ENCODE measurements at places on chromosomes 5 and 9.

GRCh38 chr9:120383611-120383998 is 196.4 kb downstream of the CDK5RAP2 start:
- no peak for DNase-seq

DNA sequence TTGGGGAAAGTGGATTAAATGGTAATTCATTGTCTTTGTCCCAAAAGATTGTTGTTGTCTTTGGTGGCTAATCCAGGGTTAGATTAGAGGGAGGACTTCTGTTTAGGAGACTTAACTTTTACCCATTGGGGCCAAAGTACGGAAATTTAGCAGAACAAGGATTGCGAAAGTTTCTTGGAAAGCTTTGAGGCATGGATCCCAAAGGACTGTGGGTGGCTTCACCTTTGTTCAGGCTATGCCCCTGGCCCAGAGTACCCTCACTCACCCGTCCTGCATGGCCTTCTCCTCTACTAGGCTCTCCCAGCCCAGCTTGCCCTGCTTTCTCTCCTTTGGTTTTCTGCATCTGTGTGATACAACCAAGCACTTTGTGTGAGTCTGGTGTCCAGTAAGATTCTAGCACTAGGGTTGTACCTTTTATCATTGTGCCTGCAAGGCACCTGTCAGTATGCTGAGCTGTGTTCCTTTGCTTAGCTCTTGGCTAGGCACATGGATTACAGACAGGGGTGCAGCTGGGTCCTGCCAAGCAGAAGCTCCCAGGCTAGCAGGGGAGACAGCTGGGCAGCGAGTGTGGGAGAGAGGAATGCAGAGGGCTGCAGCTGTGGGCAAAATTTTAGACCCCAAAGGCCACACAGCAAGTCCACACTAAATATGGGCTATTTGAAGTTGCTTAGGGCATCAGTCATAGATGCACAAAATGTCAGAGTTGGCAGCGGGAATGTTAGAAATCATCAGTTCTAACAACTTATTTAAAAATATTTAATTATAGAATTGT is 3.2 kb downstream of the PPARGC1B start:
- no peak for DNase-seq

- no peak for DNase-seq
These were observed 217.6 kb downstream of the NDUFS4 start for GRCh38 chr5:53777864-53778618.

- no peak for DNase-seq
These were observed 1.6 kb downstream of the KLHL3 start for GRCh38 chr5:137734331-137734730.

- no peak for DNase-seq
These were observed 56.7 kb downstream of the ROPN1L start for GRCh38 chr5:10498350-10498749.

GRCh38 chr5:99646011-99646647 is 717.3 kb upstream of the CHD1 start:
- DNase-seq = no peak

DNA sequence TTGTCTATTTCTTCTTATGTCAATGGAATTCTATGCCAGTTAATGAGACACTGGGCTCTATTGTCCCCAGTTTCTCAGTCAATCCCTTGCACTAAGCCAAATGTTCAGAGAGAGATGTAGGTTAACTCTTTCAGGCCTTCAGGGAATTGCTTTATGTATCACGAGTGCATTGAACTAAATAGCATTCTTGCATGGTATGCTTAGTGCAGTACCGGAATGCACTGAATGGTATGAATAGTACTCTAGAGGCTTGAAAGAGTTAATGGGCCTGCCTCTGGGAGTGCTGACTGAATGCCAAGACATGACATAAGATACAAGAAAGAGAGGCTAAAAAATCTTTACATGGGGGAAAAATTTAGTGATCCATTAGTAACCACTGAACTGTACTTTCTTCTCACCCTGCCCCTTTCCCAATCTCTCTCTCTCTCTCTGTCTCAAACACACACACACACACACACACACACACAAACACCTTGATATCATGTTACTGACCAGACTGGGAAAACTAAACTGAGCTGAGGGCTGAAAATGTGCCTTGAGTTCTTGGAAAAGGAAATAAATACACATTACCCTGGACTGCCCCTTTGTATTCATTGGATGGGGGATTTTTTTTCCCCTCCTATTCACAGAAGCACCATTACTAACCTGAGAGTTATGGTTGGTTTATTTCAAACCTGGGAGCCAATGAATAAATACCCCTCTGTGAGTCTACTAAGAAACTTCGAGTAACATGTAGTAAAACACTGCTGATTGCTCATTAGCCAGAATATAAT is 35.4 kb upstream of the TMC1 start:
- DNase-seq = no peak

DNA sequence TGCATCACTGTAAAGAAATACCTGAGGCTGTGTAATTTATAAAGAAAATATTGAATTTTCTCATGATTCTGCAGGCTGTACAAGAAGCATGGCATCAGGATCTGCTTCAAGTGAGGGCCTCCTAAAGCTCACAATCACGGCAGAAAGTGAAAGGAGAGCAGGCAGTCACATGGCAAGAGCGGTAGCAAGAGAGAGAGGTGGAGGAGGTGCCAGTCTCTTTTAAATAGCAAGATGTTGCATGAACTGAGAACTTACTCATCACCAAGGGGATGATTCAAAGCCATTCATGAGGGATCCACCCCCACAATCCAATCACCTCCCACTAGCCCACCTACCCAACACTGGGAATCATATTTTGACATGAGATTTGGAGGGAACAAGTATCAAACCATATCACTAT is 184.5 kb upstream of the PAPPA start:
- DNase-seq = no peak

DNA sequence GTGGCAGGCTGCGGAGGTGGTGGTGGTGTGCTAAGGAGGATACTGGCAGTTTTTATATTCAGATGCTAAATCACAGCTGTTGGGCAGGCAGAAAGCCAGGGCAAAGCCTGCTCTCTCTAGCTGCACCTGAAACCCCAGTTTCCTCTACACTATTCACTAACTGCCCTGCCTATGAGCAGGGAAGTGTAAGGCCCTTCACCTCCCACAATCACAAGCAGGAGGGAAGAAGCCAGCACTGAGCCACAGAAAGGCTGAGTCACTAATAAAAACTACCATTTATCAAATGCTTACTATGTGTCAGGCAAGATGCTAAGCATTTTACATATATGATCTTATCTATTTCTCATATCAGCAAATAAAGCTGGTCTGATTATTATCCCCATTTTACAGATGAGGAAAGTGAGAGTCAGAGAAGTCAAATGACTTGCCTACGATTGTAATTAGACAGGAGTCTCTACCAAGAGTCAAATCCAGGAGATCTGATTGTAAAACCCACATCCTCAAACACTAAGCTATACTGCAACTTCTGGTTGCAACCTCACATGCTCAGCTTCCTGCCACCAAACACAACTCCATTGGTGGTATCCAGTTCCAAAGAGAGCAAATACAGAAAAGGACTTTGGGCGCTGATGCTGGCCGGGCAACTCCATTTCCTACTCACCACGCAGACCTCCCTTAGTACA is 17.7 kb upstream of the IL6ST start:
- peak; percentile 37 for DNase-seq

DNA sequence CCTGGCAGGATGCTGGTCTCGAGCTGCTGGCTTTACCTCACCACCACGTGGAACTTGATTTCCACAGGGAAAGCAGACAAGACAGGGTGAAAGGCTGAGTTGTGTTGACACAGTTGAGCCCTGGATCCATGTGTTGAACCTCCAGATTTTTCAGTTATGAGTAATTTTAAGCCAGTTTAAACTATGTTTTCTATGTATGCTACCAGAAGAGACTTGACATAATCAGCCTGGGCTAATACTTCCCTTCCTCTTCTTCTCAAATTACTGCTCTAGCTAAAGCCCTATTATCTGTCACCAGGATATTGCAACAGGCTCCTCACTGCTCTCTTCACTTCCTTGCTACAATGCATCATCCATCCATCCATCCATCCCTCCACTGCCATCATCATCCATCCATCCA is 12.0 kb upstream of the PHYKPL start:
- no peak for DNase-seq

DNA sequence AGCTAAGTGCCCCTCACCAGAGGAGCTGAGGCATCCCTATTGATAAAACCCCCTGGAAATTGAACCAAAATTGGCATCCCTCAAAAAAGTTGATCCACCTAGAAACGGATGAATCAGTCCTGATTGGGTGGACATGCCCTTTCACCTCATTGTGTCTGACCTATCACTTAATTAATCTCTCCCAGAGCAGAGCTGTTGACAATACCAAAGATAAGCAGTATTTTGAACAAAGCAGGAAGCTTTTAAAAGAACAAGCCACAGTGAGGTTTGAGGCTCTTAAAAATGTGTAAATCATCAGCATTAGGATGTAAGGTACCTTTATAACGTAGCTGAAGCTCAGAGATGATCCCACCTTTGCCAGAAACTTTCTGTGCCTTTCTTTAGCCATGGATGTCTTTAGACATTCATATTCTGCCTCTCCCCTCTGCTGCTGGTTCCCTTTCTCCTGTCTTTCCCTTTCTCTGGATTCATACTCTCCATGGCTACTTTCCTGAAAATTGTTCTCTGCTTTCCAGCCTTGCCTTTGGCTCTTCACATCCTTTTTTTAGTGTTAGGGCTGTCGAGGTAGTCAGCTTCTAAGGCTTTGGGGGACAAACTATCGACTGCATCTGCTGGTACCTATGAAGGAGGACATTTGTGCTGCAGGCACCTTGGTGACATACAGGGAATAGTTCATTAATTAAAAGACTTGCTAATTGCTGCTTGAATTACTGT is 7.8 kb upstream of the LHX2 start:
- no peak for DNase-seq

Measured in NB4 (cell line).